ENCODE measurements at places on chromosomes 12 and 14.

- no peak for DNase-seq
These were observed 38.8 kb downstream of the SLC15A5 start for GRCh38 chr12:16238661-16239060.

DNA sequence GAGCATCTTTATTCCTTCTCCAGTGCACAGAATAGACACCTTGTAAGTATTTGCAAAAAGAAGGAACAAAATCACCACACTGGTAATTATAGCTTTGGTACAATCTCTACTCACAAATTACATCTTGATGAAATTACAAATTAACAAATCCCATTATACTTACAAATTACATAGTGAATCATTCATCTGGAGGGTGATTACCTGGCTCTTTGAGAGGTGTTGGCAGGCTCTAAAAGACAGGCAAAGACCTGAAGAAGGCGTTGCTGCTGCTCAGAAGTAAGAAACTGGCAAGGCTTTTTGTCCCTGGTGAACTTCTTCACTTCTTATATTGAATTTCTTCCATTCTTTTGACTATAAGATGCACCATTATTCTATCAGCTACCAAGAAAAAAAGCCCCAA, 21.7 kb upstream of the LMNTD1 start:
- DNase-seq = no peak

DNA sequence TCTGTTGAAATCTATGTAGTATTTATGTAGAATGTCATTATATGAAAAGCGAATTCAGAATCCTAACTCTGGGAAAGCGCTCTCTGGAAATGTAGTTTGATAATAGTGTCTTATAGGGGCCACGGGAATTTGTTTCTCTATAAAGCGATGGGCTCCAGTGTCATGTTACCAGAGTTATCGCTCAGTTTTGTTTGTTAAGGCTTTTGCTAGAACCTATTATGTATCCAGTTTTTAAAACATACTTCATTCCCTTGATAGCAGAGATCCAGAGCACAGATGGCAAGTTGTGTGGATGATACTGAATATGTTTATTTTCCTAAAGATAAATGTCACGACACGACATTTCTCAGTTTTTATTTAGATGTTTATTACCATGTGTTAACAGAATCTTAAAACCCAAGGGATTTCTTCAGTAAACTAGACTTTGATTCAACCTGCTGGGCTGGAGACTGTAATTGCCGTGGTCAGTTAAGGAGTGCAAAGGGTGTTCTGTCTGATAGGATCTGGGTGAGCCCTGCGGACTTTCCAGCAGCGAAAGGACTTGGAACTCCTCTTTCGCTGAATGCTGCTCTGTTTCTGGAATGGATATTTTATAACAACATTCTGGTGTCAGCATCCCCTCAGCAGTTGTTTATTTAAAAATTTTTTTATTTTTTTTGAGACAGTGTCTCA, 1.7 kb upstream of the DNAH10 start:
- DNase-seq = no peak

DNA sequence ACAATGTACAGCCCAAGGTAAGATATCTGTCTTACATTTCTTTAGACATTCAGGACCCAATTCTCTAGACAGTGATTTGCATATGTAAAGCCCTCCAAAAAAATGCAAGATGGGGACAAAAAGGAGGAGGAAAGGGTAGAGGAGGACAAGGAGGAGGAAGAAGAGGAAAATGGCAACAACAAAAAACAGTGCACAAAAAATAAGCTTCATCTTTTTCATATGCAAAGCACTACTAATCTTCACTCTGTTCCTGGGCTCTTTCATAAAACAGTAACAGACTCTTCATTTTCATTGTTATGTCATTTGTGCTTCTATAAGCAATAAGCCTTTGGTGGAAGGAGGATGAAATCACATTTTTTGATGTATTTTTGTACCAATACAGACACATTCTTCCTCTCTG, 61.4 kb downstream of the KCNH5 start:
- no peak for DNase-seq

DNA sequence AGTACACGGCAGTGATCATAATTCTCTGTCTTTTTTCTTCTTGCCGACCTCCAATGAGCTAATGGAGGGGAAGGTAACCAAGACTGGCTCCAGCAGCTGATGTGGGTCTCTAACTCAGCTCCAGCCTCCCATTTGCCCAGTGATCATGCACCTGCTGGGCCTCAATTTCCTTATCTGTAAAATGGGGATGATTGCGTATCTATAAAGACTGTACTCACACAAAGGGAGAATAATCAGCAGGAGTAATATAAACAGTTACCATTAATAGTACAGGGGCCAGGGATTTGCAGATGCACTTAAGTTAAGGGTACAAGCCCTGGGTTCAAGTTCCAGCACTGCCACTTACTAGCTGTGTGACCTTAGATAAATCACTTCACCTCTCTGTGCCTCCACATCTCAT, 204.9 kb upstream of the LHX5 start:
- no peak for DNase-seq

GRCh38 chr12:51306507-51306906, 17.5 kb downstream of the BIN2 start:
- DNase-seq = no peak

DNA sequence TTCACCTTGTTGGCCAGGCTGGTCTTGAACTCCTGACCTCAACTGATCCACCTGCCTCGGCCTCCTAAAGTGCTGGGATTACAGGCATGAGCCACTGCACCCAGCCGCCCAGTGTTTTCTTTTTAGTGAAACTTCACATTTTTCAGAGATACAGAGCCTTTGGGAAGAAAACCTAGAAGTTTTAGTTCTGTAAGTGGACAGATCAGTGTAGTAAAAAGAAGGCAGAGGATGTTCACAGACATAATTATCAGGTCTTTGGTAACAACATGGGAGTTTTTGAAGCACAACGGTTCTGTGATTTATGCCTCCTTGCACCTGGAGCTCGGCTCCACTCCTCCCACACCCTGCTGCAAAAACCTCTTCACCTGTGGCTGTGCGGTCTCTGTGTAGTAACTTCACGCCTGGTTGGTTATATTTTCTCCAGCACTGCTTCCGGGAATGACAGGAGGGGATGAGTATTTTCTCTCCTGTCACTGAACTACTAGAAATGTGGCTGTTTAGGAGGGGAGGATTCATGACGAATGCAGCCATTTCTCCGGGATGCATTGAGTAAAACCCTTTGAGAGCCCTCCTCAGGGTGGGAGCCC, 67.0 kb downstream of the ARF6 start:
- no peak for DNase-seq

DNA sequence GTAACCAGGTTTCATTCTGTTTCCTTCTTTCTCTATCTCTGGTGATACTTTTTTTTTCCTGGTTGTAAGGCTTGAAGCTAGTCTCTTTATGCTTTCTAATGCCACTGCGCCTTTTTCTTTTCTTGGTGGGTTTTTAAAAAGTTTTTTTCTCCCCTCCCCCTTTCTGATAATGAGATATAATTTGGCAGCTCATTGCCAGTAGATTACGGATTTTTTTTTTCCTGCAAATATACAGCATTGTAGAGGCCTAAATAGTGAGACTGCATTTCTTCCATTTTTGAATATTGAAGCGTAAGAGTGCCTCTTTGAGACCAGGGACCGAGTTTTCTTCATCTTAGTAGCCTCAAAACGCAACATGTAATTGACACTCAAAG, 1.1 kb downstream of the PAPOLA start:
- DNase-seq = peak; percentile 17

DNA sequence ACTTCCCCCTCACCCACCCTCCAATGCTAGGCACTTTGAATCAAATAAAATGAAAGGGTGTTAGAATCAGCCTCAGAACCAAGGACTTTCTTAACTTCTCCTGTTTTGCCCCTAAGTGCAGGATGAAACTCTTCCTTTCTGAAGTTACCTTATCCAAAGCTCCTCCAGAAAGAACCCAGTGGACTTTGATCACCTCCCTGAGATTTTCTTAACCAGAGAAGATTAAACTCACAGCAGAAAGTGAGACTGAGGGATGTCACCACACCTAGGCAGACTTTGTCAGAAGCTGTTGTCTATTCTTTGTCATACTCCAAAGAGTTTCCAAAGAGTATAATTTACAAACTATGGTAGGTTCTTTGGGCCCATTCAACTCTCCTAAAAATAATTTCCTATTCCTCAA, 14.2 kb upstream of the RNASE3 start:
- no peak for DNase-seq

- peak; percentile 31 for DNase-seq
These were observed 90.3 kb downstream of the RPS6KA5 start for GRCh38 chr14:90970167-90970600.

DNA sequence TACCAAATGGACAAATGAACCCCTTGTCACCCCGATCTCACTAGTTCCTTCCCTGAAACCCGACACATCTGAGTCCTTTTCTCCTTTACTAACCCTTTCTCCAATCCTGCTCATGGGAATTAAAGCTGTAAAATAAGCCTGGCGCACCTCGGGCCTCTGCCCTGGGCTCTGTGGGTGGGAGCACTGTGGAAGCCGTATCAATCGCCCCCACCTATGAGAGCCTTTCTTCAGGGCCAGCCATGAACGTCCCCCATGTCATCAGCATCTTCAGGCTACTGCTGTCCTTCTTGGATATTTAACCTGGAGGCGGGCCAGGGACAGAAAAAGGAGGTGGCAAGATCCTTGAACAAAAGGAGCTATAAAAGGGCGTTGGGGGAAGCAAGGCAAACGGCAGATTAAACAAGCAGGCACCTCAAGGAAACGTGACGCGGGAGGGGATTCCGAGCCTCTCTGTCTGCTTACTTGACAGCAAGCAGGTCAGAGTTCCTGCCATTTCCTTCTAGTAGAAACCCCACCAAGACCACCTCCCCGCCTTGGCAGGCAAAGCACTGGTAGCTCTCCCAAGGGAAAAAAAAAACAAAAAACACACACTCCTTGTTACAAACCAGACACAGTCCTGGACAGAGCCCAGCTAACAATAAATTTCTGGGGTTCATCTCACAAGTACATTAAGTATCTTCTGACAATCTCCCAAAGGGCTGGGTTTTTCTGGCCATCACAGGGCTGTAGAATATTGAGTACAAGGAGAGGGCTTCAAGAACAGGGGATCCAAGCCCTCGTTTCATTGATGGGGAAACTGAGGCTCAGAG, 62.9 kb downstream of the DPF3 start:
- DNase-seq = peak; percentile 4

DNA sequence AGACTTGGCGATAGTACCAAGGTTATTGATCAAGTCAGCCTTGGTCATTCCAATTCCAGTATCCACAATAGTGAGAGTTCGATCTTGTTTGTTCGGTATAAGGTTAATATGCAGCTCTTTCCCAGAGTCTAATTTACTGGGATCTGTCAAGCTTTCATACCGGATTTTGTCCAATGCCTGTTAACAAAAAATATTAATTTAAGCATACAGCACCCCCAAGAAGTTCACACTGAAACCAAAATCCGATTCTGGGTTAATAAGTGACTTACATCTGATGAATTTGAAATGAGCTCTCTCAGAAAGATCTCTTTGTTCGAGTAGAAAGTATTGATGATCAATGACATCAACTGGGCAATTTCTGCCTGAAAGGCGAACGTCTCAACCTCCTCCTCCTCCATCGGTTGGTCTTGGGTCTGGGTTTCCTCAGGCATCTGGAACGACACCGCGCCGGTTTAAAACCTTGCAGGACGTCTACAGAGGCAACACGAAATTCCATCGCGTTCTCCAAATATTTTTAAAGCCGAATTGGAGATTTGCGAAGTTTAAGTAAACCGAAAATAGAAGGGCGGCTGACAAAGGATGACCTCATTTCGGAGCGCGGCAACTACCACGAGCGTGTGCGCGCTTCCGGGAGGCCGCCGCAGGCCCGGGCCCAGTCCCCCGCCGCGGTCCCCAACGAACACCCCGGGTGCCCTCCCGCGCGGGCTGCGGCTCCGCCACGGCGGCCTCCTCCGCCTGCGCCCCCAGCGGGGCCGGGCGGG, 716 bp downstream of the HSP90AA1 start:
- DNase-seq = peak; percentile 39

DNA sequence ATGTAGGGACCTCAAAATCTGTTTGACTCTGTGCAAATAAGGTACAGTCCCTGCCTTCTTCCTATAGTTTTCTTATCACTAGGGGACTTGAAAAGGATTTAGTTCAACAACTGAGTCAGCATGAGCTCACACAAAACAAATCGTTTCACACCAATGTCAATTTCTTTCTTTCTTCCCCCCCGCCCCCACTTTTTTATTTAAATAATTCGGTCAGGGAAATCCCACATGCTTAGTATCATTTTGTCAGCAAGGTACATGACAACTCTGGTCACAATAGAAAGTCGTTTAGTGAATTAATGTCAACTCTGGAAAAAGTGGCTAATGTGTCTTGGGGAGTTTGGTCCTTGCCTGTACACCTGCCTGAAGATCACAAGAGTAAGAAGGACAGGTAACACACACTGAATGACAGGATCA, 232.2 kb upstream of the PLEKHG7 start:
- DNase-seq = no peak

GRCh38 chr12:51589060-51589459, 2.0 kb upstream of the SCN8A start:
- no peak for DNase-seq

DNA sequence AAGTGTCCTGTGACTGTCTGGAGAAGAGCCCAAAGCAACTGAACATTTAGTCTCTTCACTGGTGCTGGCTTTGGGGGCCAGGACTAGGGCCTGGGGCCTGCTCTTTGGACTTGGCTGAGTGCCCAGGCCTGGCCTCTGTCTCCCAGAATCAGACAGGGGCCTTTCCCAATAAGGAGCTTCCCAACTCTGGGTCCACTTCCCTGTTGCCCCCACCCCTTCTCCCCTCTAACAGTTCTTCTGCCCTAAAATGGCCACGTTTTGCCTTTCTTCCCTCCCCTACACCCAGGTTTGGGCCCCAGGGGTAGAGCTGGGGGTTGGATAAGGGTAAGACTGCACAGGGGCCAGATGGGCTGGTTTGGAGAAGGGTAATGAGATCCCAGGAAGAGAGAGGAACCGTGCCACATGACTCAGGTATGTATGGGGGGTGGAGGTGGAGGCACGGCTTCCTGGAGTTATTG, 10.0 kb upstream of the ITGA5 start:
- DNase-seq = no peak

DNA sequence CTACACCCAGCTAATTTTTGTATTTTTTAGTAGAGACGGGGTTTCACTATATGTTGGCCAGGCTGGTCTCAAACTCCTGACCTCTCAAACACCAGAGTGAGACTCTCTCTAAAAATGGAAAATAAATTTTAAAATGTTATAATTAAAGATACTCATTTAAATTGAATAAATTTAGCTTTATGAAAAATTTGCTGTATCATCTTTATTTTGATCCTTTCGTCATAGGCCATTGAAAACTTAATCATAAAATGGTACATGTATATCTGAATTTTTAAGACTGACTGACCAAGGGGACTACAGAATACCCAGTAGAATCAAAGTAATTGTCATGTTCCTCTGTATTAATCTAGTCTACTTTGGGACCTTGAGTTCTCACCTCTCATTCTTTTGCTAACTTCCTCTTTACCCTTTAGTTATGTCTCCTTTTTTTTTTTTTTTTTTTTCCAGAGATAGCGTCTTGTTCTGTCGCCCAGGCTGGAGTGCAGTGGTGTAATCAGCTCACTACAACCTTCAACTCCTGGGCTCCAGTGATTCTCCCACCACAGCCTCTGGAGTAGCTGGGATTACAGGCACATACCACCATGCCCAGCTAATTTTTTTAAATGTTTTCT, 9.5 kb downstream of the RAB5B start:
- peak; percentile 34 for DNase-seq

- no peak for DNase-seq
These were observed 84.2 kb upstream of the MDM1 start for GRCh38 chr12:68416350-68416749.

GRCh38 chr14:99995700-99996356, 69.4 kb upstream of the EVL start:
- DNase-seq = peak; percentile 69

- DNase-seq = no peak
These were observed 9.6 kb downstream of the FAIM2 start for GRCh38 chr12:49893753-49894750.

- DNase-seq = peak; percentile 61
These were observed 17.4 kb upstream of the B4GALNT3 start for GRCh38 chr12:442235-442884.

GRCh38 chr14:99344051-99344758, 72.2 kb upstream of the BCL11B start:
- DNase-seq = no peak

Data from hematopoietic multipotent progenitor cell treated with erythropoietin and hydrocortisone succinate and interleukin-3 and kit ligand, for 8 days (in vitro differentiated cells).